Activated T-helper 17 cell treated with anti-CD3 and anti-CD28 coated beads, Interleukin-2, amount 50 U/mL, for 72 hours (primary cell): ENCODE measurements at places on chromosomes 2 and 18. TPM values are rescaled to one million over a fixed set of nuclear protein-coding genes. Genes with fewer than 3 reads are reported as not detected.

Gene TEX44
- total RNA-seq = not detected

Gene LIMS4
- total RNA-seq = 2.9 TPM

Gene KIAA2012
- not detected for total RNA-seq

Gene OTOS
- total RNA-seq = not detected

Gene GDF7
- total RNA-seq = 0.48 TPM

Gene EFR3B
- 0.24 TPM for total RNA-seq

Gene TEKT4
- total RNA-seq = not detected

Gene GKN2
- not detected for total RNA-seq

Gene XDH
- total RNA-seq = 1.4 TPM

Gene STK17B
- 190 TPM for total RNA-seq

Gene AMER3
- not detected for total RNA-seq

Gene POTEC
- not detected for total RNA-seq

Gene GAL3ST2
- 4.1 TPM for total RNA-seq
